WTC11 (cell line): ENCODE measurements at places on chromosomes 6 and 20.

DNA sequence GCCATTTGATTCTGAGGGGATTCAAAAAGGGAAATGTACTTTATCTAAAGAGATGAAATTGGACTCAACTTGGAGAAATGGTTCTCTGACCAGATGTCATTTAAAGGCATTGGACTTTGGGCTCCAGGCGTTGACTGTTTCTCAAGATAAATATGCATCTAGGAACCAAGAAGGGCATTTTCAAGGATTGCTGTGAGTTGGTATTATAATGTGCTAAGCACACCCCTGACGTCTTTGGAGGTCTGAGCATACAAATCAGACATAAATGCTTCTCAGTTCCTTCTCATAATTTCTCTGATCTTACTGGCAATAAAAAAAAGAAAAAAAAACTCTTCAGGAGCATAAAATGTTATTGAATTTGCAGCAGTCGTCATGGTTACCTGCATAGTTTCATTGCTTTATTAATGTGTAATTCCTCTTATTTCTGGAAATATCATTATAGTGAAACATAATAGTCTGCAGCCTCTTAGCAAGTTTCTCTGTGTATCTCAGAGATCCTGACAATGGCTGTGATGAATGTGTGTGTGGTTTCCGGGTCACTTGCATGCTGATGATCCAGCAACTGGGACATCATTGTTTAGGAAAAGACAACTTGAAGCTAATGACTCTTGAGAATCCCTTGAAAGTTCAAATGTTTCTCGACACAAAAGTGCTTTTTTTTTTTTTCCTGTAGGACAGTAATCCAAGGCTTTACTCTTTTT lies 136.0 kb downstream of the AIG1 start:
- no peak overlapping the region for H3K4me3 ChIP-seq
- peaks cover 2% of the 10 kb centered on the region; the same call in 1 of the 2 replicates for H3K36me3 ChIP-seq
- no peaks in the 10 kb centered on the region for H3K27me3 ChIP-seq
- no peak for DNase-seq
- no peak overlapping the region for H3K27ac ChIP-seq
- H3K4me1 ChIP-seq: no peaks in the 10 kb centered on the region

GRCh38 chr6:12621754-12622153 lies 94.8 kb upstream of the PHACTR1 start:
- no peaks in the 10 kb centered on the region for H3K36me3 ChIP-seq
- no peak overlapping the region for H3K27ac ChIP-seq
- H3K4me1 ChIP-seq: peaks cover 4% of the 10 kb centered on the region; the same call in 1 of the 2 replicates
- no peak overlapping the region for H3K4me3 ChIP-seq
- no peak for DNase-seq
- no peaks in the 10 kb centered on the region for H3K27me3 ChIP-seq

DNA sequence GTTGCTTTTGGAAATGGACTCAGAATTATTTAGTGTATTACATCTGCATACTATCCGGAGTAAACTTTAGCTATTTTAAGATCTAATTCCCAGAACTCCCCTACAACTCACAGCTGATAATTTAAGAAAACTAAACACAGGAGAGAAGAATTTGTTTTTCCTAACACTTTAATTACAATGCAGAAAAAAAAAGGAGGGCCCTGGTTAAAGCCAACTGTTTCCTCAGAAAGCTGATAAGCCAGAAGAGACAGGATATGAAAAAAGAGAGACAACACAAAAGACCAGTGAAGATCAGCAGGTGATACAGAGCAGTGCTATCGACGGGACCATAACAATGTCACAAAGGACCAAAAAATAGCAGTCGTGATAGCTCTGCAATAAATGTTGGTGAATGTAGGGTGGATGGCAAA lies 5.8 kb downstream of the IFNGR1 start:
- H3K4me3 ChIP-seq: no peak overlapping the region
- peaks cover 46% of the 10 kb centered on the region for H3K36me3 ChIP-seq

GRCh38 chr20:24469116-24469893 lies at the start of gene SYNDIG1:
SYNDIG1 (plus strand) TSS chr20:24469629; CDS start chr20:24543098, 73,469 bp downstream.
- peaks cover 40% of the 10 kb centered on the region for H3K4me1 ChIP-seq
- peaks cover 78% of the 10 kb centered on the region for H3K27me3 ChIP-seq
- no peaks in the 10 kb centered on the region for H3K36me3 ChIP-seq
- H3K27ac ChIP-seq: no peak within 1 kb of the TSS
- peak; percentile 73 for DNase-seq
- peak within 1 kb of the TSS; percentile 85 for H3K4me3 ChIP-seq

- peaks cover 3% of the 10 kb centered on the region; the same call in 1 of the 2 replicates for H3K27me3 ChIP-seq
- DNase-seq: no peak
Observed at GRCh38 chr6:115270953-115271352, 789.7 kb downstream of the FRK start.

DNA sequence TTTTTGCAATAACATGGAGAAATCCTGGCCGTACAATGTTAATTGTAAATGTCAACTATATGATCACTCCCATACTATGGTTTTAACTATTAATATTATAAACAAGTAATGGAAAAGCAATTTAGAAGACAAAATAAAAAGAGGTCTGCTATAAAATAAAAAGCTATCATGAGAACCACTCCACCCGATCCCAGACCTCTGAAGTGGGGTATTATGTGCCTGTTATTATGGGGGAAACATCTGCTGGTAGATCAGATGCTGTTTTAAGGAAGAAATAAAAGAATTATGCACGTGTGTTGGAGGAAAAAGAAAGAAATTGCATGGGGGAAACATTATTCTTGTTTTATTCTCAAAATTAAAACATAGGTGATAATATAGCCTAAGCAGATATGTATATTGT lies 615.7 kb upstream of the ARID1B start:
- no peak for DNase-seq
- H3K27me3 ChIP-seq: no peaks in the 10 kb centered on the region
- H3K27ac ChIP-seq: no peak overlapping the region
- no peaks in the 10 kb centered on the region for H3K36me3 ChIP-seq
- H3K4me1 ChIP-seq: peaks cover 4% of the 10 kb centered on the region; the same call in 1 of the 2 replicates
- no peak overlapping the region for H3K4me3 ChIP-seq

DNA sequence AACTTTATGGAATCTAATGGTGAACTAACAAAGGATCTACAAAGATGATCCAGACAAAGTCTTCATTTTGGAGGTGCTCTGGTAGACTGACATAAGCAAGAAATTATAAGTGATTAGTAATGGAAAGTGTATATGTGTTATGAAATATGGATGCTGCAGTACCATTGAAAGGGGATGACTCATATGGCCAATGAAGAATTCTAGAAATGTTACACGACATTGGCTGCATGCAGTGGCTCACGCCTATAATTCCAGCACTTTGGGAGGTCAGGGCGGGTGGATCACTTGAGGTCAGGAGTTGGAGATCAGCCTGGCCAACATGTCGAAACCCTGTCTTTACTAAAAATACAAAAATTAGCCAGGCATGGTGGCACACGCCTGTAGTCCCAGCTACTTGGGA lies 23.5 kb downstream of the CFAP206 start:
- H3K27ac ChIP-seq: no peak overlapping the region
- H3K36me3 ChIP-seq: no peaks in the 10 kb centered on the region
- DNase-seq: no peak

DNA sequence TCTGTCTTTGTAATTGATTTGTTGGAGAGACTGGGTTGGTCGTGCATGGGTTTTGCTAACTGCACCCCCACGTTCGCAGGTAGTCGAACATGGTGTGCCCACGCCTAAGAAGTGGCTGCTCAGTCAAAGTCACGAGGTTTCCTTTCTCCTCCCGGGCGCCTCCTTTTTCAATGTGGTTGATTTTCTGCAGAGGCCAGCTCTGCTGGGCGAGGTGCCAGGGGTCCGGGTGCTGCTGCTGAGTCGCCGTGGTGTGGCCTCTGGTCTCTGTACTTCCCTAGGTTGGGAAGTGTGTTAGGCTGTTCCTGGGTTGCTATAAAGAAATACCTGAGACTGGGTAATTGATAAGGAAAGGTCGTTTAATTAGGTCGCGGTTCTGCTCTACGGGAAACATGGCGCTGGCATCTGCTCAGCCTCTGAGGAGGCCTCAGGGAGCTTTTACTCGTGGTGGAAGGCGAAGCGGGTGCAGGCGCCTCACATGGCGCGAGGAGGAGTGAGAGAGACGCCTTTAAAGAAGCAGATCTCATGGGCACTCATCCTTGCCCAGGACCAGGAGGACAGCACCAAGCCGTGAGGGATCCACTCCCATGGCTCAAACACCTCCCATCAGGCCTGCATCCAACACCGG lies 14.1 kb downstream of the OSBPL2 start:
- peaks cover 4% of the 10 kb centered on the region for H3K36me3 ChIP-seq
- no peak for DNase-seq
- no peak overlapping the region for H3K4me3 ChIP-seq
- peak overlapping the region; percentile 32; the same call in 1 of the 2 replicates for H3K27ac ChIP-seq
